ENCODE measurements at places on chromosomes 16 and 17.

DNA sequence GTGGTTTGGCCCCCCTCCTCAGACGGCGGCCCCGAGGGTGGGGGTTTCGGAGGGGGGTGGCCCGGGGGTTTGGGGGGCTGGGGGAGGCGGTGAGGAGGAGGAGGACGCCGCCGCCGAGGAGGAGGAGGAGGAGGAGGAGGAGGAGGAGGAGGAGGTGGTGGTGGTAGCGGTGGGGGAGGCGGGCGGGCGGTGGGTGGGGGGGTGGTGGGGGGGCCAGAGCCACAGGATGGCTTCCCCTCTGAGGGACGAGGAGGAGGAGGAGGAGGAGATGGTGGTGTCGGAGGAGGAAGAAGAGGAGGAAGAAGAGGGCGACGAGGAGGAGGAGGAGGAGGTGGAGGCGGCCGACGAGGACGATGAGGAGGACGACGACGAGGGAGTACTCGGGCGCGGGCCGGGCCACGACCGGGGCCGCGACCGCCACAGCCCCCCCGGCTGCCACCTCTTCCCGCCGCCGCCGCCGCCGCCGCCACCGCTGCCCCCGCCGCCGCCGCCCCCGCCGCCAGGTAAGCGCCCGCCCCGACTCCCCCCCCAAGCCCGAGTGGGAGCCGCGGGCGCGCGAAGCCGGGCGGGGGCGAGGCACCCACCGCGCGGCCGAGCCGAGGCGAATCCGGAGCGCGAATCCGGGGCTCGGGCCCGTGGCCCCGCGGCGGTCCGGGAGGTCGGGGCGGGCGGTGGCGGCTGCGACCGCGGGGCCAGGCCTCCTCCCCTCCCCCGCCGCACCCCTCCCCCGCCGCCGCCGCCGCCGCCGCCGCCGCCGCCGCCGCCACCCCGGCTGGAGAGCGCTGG is 3.8 kb upstream of the CHD3 start:
- peak; percentile 57 for DNase-seq

- no peak for DNase-seq
Measured at GRCh38 chr16:87832741-87833502, 36.4 kb downstream of the SLC7A5 start.

- DNase-seq = no peak
Measured at GRCh38 chr17:63494300-63494928, 17.6 kb downstream of the ACE start.

DNA sequence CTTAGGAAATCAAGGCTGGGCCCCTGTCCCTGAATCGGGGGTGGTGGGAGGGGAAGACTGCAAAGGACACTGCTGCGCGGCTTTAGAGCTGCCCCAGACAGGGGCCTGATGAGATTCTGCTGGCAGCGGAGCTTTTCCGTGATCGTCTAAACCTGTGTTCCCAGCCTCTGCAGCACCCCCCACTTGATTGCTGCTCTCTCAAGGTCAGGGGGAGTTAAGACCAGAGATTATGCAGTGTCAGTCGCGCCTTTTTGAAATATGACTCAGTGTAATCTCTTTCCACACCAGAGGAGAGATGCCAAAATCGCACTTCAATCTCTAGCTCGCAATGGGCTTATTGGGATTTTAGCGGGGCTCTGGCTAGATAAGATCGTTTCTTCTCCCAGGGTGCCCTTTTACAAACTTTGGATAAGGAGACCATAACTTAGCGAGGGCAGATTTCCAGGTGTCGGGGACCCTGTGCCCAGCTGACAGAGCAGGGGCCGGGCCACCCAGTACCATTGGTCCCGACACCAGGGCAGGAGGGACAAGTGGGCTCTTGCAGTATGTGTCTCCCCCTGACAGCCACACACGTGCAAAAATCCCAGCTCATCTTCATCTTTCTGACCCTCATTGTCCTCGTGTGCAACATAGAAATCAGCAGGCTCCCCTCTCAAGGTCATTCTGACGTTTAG is 87.0 kb downstream of the IRX3 start:
- no peak for DNase-seq

Measured in right forelimb (tissue), 1 donor.